ENCODE measurements at places on chromosomes 2 and 18.

- DNase-seq, result no peak
Measured at GRCh38 chr2:22282220-22282619, 1102.8 kb upstream of the KLHL29 start.

- peak; percentile 13 for DNase-seq
Measured at GRCh38 chr18:79625195-79625923, 54.2 kb upstream of the CTDP1 start.

DNA sequence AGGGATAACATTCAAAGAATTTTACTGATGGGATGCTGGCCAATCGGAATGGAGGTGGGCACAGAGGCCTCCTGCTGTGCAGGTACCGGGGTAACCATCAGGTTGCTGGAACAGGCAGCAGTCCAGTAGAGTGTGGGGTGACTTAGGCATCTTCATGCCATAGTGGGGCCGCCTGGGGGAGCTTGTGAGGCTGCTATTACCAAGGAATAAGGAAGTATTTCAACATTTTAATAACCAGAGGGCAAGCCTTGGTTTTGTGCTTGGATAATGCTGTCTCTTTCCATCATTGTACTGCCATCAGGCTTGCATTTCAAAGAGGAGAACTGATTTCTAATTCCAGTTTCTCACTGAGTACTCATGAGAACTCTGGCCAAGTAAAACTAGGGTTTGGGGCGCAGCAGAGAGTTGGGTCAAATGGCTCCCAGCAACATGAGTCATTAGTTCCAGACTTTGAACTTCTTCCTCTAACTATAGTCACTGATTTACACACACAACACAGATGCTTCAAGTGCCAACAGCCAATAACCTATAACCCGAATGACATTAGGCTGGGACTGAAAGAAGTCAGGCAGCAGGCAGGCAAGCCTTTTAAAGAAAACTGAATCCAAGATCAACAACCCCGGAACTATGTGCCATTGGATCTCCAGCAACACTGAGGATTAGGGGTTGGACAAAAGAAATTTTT is 56.1 kb upstream of the FHL2 start:
- peak; percentile 94 for DNase-seq

- DNase-seq, result no peak
Measured at GRCh38 chr2:127422559-127423477, 4.6 kb downstream of the PROC start.

DNA sequence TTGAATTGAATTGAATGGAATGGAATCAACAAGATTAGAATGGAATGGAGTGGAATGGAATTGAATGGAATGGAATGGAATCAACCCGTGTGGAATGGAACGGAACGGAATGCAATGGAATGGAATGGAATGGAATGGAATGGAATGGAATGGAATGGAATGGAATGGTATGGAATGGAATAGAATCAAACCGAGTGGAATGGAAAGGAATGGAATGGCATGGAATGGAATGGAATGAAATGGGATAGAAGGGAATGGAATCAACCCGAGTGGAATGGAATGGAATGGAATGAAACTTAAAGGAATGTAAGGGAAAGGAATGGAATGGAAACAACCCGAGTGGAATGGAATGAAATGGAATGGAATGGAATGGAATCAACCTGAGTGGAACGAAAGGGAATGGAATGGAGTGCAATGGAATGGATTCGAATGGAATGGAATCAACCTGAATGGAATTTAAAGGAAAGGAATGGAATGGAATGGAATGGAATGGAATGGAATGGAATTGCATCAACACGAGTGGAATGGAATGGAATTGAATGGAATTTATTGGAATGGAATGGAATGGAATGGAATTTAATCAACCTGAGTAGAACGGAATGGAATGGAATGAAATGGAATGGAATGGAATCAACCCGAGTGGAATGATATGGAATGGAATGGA is 1146.6 kb downstream of the RPIA start:
- DNase-seq, result no peak

- no peak for DNase-seq
Measured at GRCh38 chr2:158624071-158624667, 167.4 kb downstream of the PKP4 start.

- peak; percentile 97 for DNase-seq
Measured at GRCh38 chr18:77114415-77115191, 18.0 kb downstream of the MBP start.

DNA sequence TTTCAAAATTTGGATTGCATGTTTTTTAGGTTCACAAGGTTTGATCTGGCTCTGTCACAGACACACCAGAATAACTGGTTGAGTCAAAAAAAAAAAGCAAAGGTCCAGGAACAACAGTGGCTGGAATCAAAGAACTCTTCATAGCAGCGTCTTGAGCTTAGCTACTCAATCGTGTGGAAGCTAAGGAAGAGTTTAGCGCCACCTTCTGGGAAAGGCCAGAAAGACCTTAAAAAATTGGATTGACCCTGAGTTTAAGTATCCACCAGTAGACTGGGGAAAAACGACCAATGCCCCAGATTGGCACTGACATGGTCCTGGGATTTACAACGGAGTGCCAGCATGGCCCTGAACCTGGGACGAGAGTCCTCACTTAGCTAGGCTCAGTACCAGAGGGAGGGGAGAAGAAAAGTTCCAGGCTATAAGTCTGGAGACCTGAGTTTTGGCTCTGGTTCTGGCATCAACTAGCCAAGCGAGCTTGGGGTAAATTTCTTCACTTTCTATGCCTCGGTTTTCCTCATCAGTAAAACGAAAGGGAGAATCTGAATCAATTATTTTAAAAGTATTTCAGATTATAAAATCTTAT is 71.1 kb upstream of the TFCP2L1 start:
- peak; percentile 75 for DNase-seq

- DNase-seq, result no peak
Measured at GRCh38 chr2:143675021-143675420, 545.8 kb downstream of the ARHGAP15 start.

- no peak for DNase-seq
Measured at GRCh38 chr2:64928813-64929212, 60.4 kb upstream of the SLC1A4 start.

GRCh38 chr2:47704287-47704686 is 78.7 kb upstream of the MSH6 start:
- DNase-seq, result no peak

DNA sequence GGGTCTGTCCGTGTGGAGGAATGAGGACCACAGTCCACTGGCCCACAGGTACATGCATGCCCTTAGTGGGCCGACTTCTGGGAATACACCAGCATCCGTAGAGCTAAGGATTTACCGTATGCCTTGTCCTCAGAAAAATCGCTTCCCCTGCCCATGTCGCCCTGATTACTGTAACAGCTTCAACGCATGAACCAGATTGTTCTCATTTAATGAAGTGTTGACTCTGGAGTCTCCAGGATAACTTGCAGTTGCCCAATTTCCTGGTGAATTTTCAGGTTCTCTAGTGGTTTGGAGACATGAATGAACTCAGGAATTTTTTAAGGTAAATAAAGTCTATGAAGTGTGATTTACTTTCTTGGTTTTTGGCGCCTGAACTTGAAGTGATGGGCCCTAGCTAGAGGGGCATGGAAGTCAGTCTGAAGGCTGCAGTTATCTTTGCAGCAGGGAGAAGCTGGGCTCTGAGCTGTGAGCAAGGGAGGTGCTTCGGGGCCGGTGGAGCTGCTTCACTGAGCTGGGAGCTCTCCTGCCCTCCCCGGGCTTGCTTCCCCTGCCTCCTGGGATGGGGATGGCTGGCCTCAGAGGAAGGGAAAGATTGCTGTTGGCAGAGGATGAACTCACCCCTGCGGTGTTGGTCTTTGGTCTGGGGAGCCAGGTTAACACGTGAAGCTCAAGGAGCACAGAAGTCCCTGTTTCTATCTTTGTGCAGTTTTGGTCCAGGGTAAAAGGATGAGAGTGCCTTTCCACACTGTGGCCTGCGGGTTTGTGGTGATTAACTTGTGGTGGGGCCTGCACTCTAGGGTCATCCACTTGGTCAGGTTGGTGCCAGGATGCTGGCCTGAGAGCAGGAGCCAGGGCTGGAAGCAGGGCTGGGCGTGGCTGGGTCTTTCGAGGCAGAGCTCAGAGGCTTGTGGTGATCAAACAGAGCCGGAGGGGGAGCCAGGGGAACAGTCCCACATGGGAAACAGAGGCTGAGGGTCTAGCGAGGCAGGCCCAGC is 28.1 kb downstream of the TCF7L1 start:
- DNase-seq, result no peak

DNA sequence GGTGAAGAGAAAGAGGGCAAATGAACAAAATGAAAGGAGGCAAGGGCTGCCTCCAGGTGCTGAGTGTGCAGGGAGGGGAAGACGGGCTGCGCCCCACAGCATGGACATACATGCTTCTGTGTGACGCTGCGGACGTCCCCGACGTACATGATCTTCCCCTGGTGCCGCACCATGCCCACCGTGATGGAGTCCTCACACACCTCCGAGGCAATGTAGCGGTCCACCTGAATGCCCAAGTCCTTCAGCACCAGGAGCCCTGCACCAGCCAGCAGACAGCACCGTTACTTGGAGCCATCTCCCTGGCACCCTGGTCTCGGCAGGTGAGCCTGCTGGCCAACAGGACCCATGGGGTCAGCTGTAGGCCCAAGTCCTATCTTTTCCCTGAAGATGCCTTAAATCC is 73.1 kb upstream of the POMC start:
- no peak for DNase-seq

GRCh38 chr18:69402533-69402989 is 1.9 kb downstream of the DOK6 start:
- no peak for DNase-seq

- no peak for DNase-seq
Measured at GRCh38 chr2:65587779-65588178, 155.4 kb upstream of the SPRED2 start.

DNA sequence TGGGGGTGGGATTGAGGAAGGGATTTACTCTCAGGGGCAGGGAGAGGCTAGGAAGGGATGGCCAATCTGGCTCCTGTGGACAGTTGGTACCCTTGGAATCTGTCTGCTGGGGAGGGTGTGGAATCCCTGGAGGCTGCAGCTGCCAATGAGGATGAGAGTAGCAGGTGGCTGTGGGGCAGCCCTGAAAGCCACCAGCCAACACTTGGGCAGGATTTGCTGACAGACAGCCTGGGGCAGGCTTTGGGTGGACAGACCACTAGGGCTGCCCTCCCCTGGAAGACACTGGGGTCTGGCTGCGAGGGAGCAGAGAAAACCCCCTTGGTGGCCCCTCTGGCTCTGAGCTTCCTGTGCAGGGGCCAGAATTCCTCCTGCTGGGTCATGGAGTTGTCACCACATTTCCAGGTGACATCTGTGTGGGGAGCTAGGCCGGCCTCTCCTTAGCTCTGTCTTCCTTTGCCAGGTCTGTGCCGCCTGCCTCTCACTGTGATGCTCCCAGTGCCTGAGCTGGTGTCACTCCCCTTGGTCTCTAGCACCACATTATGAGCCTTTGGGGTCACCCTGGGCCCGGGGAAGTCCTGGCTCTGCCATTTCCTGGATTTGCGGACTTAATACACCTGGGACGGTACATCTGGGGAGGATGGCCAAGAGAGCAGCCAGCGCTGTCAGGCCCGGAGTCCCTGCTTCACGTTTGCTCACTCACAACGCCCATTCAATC is 13.4 kb upstream of the ARHGEF4 start:
- DNase-seq, result no peak

DNA sequence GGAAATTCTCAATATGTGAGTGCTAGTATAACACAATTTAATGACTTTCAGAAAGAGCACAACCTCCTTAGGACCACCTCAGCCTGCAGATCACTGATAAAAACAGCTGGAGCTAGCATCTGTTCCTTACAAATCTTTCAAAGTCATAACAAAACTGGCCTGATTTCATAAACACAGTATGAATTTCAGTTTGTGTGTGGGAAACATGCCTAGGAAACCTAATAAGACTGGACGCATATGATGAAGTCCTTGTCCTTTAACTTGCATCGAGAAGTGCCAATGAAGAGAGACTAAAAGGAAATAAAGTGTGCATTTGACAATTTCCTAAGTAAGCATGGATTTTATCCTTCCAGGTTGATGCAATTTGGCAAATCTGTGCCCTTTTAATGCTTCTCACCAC is 74.1 kb upstream of the KLHL14 start:
- DNase-seq, result no peak

DNA sequence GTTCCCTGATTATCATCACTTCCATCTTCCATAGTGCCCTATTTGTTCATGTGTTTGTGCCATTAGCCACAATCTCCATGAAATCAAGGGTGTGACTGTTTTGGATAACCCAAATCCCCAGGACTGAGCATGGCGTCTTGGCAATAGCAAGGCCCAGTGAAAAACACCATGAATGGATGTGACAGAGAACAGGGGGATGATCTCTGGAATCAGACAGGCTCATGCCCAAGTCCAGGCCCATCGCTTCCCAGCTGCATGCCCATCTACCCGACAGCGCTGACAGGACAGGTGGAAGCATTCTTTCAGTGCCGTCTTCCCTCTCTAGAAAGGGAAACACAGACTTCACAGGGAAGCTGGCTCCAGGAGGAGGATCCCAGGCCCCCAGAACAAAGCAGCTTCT is 50.0 kb downstream of the HDLBP start:
- DNase-seq, result no peak

- DNase-seq, result no peak
Measured at GRCh38 chr2:2914252-2914651, 463.4 kb downstream of the EIPR1 start.
